Activated CD8-positive, alpha-beta memory T cell treated with anti-CD3 and anti-CD28 coated beads for 4 hours (primary cell): ENCODE measurements at places on chromosomes 5 and 9.

GRCh38 chr5:167845952-167846351, 445.5 kb upstream of the WWC1 start:
- no peak for DNase-seq

DNA sequence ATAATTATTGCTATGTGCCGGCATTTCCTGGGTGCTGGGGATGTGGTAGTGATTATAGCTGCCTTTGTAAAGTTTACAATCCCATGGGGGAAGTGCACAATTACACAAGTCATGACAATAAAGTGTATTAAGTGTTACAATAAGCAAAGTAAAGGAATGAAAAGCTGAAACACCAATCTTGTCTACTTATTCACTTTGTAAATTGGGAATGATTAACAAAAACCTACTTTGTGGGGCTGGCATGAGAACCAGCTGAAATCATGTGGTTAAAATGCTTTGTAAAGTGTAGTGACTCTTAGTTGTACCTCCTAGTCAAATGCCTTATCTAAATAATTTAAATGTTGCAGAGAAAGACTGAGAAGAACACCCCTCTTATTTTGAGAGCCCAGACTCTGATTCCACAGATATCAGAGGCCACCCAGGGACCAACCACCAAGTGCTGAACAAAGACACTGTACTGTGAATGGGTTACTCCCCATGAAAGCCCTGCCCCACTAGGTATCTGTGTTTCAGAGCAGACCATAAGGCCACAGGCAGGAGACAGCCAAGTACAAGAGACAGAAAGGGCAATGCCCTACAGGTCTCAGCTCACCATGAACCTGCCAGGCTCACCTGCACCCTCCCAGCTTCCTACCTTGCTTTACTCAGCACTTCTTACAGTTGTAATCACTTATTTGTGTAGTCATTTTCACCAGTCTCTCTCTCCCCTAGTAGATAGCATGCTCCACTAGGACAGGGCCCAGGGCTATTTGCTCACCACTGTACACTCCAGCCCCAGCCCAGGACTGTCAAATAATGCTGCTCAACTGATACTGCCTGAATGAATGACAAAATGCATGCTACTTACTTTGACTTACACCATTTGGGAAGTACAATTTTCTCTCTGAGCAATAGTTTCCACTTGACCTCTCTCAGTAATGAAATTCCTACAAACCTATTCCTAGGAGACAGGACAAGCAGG, 101.6 kb upstream of the APC start:
- no peak for DNase-seq

GRCh38 chr5:170353961-170354360, 35.2 kb downstream of the KCNMB1 start:
- DNase-seq, result no peak

- no peak for DNase-seq
These were observed 164.4 kb upstream of the PANK3 start for GRCh38 chr5:168743617-168744016.

DNA sequence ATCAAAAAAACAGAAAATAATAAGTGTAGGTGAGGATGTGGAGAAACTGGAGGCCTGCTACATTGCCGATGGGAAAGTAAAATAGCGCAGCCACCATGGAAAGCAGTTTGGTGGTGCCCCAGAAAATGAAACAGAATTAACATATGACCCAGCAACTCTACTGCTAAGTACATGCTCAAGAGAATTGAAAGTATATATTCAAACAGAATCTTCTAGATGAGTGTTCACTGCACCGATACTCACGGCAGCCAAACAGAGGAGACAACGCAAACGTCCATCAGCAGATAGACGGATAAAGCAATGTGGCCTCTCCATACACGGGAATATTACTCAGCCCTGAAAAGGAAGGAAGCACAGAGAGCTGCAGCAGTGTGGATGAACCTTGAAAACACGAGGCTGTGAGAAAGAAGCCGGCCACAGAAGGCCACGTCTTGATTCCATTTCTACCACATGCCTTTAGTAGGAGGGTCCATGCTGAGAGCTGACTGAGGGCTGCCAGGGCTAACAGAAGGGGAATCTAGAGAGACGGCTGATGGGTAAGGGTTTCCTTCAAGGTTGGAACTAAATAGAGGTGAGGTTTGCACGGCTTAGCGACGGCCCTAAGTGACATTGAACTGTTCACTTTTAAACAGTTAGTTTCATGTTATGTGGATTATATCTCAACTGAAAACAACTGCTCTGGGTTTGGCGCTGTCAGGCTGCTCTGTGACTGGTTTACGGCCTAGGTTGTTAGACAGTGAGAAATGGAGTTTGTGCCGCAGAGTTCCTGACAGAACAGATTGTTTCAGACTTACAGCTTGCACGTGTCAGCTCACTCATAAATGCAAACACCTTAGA, 29.8 kb downstream of the AHRR start:
- DNase-seq, result no peak

GRCh38 chr5:4665911-4666310, 474.2 kb upstream of the ADAMTS16 start:
- no peak for DNase-seq

- no peak for DNase-seq
These were observed 12.8 kb upstream of the PDZD2 start for GRCh38 chr5:31626156-31626555.

- DNase-seq, result no peak
These were observed 163.8 kb upstream of the PAPPA start for GRCh38 chr9:115989831-115990230.

GRCh38 chr5:95720094-95720786, 10.9 kb upstream of the RHOBTB3 start:
- no peak for DNase-seq

GRCh38 chr5:38208782-38209378, 49.5 kb upstream of the EGFLAM start:
- no peak for DNase-seq
